ENCODE measurements at places on chromosomes 1 and 21.

- peaks cover 34% of the 10 kb centered on the region for H3K4me1 ChIP-seq
- peak overlapping the region; percentile 96 for H3K27ac ChIP-seq
- no peaks in the 10 kb centered on the region for H3K36me3 ChIP-seq
- no peaks in the 10 kb centered on the region for H3K27me3 ChIP-seq
- no peak for DNase-seq
These were observed 694 bp downstream of the ZBTB7B start for GRCh38 chr1:155003227-155003765.

- no peak overlapping the region for H3K27ac ChIP-seq
- H3K27me3 ChIP-seq: no peaks in the 10 kb centered on the region
- H3K4me3 ChIP-seq: no peak overlapping the region
- H3K36me3 ChIP-seq: no peaks in the 10 kb centered on the region
- H3K4me1 ChIP-seq: peaks cover 3% of the 10 kb centered on the region
These were observed 193.5 kb downstream of the RWDD3 start for GRCh38 chr1:95427525-95427924.

DNA sequence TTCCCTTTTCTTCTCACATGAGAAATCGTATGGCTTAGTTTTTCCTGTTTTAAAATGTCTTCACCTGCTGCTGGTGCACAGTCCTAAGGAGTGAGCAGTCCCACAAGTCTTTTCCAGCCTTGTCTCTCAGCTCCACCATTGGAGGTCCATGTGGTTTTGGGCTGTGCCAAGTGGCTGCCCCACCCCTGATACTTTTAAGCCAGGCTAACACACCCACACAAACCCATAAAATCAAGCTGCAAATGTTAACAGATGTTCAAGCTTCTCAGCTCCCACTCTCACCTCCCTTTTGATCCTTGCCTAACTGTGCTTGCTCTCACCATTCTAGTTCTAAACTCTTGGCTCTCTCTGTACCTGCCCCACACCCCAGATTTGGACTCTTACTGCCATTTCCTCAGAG is 74.5 kb upstream of the COL24A1 start:
- no peak overlapping the region for H3K27ac ChIP-seq
- no peaks in the 10 kb centered on the region for H3K36me3 ChIP-seq
- DNase-seq: no peak
- no peaks in the 10 kb centered on the region for H3K4me1 ChIP-seq
- no peak overlapping the region for H3K4me3 ChIP-seq

DNA sequence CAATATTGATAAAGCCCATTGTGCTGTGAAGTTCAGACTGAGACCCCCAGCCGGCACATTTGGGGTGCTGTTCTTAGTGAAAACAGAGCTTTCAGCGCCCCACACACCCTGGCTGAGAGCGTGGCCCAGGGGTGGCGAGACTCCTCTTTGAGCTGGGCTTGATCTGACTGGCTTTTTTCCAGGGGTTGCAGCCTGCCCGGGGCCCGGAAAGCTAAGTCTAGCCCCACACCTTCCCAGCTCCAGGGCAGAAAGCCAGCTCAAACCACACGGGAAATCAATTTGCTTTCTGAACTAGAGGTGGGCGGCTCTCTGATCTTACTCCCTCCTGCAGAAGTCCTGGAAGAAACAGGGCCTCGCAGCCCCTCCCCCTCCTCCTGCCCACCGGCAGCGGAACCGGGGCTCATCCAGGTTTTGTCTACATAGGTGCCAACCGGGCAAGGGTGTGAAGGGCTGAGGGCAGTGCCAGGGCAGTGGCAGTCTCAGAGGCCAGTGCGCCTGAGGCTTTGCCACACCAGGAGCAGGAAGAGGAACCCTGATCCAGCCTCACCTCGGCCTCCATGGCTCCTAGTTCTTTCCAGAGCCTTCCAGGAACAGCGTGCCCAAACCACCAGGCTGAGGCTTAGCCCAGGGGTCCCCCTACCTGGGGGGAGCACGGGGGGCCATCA is 155.3 kb downstream of the NPHP4 start:
- no peaks in the 10 kb centered on the region for H3K4me1 ChIP-seq
- no peaks in the 10 kb centered on the region for H3K36me3 ChIP-seq
- H3K27ac ChIP-seq: no peak overlapping the region
- no peak for DNase-seq
- H3K27me3 ChIP-seq: no peaks in the 10 kb centered on the region
- H3K4me3 ChIP-seq: no peak overlapping the region

GRCh38 chr1:147080006-147080661 is 92.1 kb downstream of the PRKAB2 start:
- H3K27me3 ChIP-seq: peaks cover 27% of the 10 kb centered on the region
- no peak for DNase-seq
- H3K4me3 ChIP-seq: no peak overlapping the region
- peaks cover 14% of the 10 kb centered on the region for H3K4me1 ChIP-seq

DNA sequence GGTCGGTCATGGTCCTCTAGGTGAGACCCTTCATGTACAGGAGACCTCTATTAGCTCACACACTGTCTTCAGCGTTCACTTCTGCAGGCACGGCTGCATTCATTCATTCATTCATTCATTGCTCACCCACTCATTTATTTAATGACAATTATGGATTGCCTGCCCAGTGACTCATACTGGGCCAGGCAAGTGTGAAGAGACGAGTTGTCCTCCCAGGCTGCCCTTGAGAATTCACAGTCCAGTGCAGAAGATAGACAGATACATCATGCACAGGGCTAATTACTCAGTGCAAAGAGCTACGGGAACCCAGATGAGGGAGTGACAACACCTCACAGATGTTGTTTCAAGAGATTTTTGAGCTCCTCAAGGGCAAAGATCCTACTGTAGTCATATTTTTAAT is 248.4 kb downstream of the TNR start:
- H3K27ac ChIP-seq: no peak overlapping the region
- H3K27me3 ChIP-seq: peaks cover 3% of the 10 kb centered on the region
- H3K4me1 ChIP-seq: peaks cover under 1% of the 10 kb centered on the region
- H3K4me3 ChIP-seq: no peak overlapping the region
- H3K36me3 ChIP-seq: no peaks in the 10 kb centered on the region
- DNase-seq: no peak

DNA sequence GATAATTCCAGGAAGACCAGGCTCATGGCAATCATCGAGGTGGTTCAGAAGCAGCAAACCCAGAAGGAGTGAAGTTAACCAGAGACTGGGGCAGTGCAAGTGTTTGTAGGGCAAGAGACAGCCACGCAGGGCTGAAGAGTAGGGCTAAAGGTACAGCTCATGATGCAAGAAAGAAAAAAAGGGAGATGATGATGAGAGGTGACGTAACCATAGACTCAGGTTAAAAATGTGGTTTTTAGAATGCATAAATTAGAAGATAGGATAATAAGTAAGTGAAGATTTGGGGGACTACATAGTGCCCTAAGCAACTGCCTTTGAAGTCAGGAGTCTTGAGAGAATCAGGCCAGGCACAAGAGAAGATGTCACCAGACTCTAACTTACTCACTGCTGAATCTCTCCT is 333 bp downstream of the LCE7A start:
- H3K27ac ChIP-seq: no peak overlapping the region
- H3K36me3 ChIP-seq: no peaks in the 10 kb centered on the region
- H3K27me3 ChIP-seq: no peaks in the 10 kb centered on the region
